ENCODE measurements at places on chromosomes 7 and 10. TPM values are rescaled to one million over a fixed set of nuclear protein-coding genes. Genes with fewer than 3 reads are reported as not detected.

The HDAC9 gene
- 0.17 TPM for total RNA-seq

The NODAL gene
- total RNA-seq = not detected

The OR6V1 gene
- total RNA-seq = not detected

The COL17A1 gene
- 2.7 TPM for total RNA-seq

The GIMAP5 gene
- total RNA-seq = not detected

The HABP2 gene
- 0.07 TPM for total RNA-seq

The HOXA10 gene
- 6.8 TPM for total RNA-seq

The ELFN1 gene
- total RNA-seq = 0.48 TPM

The C10orf67 gene
- 0.17 TPM for total RNA-seq

The CHAT gene
- total RNA-seq = not detected

The SRRM3 gene
- 10.0 TPM for total RNA-seq

The ASB10 gene
- total RNA-seq = not detected

The LIPA gene
- 44.5 TPM for total RNA-seq

The PRRT4 gene
- 0.54 TPM for total RNA-seq

The EFCAB10 gene
- 3.7 TPM for total RNA-seq

The MBLAC1 gene
- 2.6 TPM for total RNA-seq

The TCF7L2 gene
- 23.4 TPM for total RNA-seq

The LBX1 gene
- not detected for total RNA-seq

The MYH16 gene
- 0.56 TPM for total RNA-seq

The TRPV5 gene
- total RNA-seq = not detected

The NOM1 gene
- total RNA-seq = 18.7 TPM

The EXOC6 gene
- 15.4 TPM for total RNA-seq

The CPA2 gene
- 0.09 TPM for total RNA-seq

The CNNM1 gene
- total RNA-seq = 22.7 TPM
